Activated CD4-positive, alpha-beta T cell treated with anti-CD3 and anti-CD28 coated beads, Interleukin-2, Interleukin-6, amounts not matched to agents 100 ng/mL and 50 ng/mL, durations not matched to agents 16 hours and 8 hours (primary cell): ENCODE measurements at places on chromosomes 11 and 22.
A peak's percentile ranks its signal among the peaks of the same experiment; 100 is the strongest.

- no peak for DNase-seq
These were observed 1188.2 kb upstream of the RAG2 start for GRCh38 chr11:37786214-37786755.

DNA sequence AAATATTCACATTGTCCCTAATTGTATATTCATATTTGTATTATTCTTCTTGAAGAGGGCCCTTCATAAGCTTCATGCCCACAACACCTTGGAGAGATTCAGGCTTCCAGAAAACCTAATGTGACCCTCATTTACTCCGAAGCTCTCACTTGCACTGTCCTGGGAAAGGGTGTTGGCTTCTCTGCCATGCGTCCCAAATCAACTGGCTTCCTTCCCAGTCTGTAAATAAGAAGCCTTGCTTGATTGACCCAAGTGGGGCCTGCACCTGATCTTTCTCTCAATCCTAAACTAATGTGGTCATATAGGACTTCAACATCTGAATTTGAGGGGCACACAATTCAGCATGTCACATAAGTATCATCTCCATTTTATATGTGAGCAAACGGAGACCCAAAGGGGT, 40.5 kb upstream of the ZBTB16 start:
- no peak for DNase-seq

DNA sequence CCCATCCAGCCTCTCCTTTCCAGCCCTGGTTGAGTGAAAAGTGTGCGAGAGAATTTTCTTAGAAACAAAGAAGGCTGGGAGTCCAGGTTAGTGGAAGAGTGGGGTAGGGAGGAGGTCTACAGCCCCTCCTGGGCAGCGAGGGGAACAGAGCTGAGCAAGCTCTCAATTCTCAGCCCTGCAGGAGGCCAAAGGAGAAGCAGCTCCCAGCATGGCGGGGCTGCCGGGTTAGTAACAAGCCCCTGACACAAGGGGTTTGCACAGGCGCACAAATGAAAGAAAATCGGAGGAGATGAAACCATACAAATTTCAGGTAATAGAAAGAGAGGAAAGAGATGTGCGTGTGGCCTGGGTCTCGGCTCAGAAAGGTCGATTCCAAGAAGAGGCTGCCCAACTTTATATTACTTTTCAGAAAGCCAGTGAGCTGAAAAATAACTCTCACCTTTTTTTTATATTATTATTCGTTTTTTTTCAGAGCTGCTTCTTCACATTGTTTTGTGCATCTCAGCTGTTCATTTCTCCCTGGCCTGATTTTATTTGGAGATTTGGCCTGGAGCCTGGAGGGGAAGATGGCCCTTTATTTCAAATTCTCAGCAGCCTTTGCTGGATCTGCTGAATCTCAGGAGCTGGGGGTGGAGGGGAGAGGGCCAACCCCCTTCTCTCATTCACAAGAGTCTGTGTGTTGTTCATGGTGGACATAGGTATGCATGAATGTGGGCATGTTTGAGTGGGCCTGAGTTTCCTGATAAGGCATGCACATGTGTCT, 583.2 kb downstream of the BUD13 start:
- no peak for DNase-seq

DNA sequence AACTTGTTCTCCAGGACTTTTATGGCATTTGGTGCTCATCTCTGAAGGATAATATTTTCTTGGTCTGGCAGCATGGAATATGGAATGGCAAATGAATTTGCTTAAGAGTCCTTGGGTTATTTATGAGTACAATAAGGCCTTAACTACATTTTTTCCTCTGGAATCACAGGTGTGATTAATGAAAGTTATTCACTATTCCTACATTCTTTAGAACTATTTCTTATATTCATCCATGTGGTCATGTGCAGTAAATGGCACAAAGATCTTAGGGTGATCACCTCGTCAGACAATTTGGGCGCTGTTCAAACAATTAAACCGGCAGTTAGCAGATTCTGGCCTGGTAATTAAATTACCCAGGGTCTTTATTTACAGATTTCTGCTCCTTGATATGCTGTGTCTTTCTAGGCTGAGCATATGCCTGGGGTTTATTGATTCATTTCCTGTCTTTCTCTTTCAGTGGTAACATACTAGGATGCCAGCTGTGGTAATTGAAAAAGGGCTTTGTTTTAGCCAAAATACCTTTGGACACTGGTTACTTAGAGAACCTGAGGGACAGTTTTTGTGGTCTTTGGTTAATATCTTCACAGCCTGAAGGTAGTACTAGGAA, 31.6 kb downstream of the SIK2 start:
- DNase-seq, result peak; percentile 15

- DNase-seq, result no peak
These were observed 125.7 kb downstream of the TENM4 start for GRCh38 chr11:79314906-79315689.

DNA sequence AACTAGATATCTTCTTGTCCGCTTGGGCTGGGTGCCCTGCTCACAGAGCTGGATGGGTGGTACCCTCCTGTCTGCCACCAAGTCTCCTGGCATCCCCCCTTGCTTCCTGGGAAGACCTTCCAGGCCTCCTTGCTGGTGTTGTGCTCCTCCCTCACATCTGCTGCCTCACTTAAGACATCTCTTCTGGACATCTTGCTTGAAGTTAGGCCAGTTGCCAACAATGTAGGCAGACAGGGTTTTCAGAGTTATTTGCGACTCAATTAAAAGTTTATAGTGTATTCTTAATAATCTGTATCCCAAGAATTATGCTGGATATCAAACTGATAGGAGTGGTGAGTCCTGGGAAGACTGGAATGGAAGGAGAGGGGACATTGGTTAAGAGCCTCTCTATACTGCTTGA, 64.0 kb upstream of the TNRC6B start:
- DNase-seq, result no peak

DNA sequence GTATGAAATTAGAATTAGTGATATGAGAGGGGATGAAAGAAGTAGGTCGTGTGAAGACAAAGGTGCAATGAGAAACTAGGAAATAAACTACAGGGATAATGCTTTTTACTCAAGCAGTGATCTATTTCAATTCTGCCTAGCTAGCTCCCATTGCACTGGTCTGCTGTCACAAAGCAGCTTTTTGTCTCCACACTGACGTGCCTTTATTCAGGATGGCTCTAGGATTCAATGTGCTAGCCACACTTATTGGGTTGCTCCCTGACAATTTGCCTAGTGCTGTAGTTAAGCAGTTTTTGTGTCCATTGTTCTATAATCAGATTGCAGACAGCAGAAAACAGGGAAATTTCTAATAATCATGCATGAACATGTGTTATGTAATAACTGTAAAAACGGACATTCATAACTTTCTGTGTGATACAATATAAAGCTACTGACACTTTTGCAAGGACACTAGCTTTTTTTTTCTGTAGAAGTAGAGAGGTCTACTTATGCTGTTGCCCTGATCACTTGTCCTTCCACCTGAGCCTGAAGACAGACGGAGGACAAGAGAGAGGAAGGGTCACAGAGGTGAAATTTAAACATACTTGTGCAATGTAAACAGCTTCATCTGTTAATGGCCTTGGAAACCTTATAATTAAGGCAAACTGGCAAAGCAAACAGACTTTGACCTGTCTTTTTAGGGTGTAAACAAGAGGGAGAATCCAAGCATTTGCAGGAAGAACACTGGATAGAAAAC, 269.6 kb downstream of the LRRC4C start:
- DNase-seq, result no peak

DNA sequence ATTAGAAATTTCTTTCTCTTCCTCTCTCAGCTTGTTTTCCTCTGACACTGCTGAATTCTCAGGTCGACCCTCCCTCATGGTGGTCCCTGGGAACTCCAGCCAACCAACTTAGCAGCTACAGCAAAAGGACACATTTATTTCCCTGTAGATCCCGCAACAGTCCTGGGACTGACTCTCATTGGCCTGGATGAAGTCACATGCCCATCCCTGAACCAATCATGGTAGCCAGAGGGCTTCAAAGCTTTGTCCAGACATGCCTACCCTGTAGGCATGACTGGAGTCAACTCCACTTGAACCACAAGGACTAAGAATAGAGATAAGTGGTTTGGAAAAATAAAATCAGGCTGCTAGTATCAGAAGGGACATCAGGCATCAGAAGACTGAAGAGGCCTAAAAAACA, 84.6 kb upstream of the LRRC55 start:
- no peak for DNase-seq

GRCh38 chr11:118872403-118872821, 11.3 kb upstream of the CXCR5 start:
- DNase-seq, result peak; percentile 81

GRCh38 chr11:76676636-76677457, 6.3 kb upstream of the LRRC32 start:
- DNase-seq, result no peak

DNA sequence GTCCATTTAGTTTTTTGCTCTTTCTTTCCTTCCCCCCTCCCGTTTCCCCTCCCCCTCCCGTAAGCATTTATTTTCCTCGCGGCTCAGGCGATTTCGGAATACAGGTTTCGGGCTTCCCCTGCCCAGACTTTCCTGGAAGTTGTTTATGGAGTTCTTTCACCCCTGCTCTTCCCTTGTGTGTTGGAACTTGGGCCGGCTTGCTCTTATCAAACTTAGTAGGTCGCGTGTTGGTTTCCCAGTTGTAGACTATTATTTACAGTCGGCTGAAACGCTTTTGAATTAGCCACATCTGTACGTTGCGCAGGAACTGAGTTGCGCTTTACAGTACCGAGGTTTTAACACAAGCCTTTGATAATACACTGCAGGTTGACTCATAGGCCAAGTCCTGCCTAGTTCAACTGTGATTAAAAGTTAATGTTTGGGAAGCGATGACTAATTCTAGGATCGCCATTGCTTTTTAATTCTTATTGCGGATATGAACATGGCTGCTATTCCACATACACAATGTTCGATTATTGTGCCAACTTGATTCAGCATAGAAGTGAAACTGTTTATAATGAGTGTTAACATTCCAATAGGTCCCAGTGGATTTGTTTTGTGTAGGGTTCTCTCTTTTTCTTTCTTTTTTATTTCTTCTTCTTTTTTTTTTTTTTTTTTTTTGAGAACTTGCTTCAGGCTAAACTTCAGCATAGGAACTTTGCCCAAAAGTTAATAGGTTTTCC, 1.7 kb downstream of the YAP1 start:
- peak; percentile 31 for DNase-seq

DNA sequence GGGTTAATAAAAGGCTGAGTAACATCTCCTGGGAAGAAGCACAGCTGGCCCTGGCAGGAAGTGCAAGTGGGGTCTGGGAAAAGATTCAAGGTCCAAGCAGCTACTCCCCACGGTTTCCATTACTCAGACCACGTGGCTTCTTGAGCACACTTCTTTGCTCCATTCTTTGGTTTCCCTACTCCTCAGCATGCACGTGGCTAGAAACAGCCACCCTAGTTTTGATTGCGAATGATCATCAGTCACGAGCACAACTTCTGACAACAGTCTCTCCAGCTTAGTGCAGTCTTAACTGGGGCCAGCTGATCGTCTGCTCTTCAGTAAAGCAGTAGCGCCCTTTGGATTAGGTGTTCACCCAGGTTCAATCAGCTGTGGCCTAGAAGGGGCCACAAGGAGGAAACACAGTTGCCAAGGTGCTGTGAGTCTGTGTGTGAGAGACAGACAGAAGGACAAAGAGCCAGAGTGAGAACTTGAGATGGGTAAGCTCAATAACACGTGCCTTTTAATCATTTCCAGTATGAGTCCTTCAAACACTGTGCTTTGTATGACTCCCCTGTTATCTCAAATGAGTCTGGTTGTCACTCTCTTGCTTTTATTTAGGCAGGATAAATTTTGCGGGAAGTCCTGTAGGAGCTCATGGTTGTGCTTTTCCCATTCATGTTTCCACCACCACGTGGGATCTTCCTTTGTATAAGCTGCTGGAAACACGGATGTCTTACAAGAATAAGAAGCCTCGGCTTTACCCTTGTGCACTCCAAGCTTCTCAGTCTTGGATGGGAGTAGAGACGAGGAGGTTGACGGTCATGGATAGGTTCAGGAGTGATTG, 901 bp upstream of the PARVA start:
- no peak for DNase-seq

DNA sequence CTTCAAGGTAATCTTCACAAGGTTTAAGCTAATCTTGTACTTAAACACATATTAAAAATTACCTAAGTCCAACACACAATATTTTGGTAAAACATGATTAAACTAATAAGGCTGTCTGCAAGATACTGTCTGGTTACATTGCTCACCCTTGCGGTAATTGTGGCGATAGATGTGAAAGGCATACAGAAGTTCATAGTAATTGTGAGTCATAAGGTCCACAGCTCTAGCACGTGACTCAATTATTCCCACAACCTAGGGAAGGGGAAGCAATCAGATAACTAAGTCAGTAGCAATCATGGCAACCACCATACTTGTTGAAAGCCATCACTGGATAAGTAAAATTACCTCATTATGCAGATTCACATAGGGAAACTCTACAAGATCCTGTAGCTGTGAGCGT, 30.5 kb upstream of the FNBP4 start:
- DNase-seq, result peak; percentile 84

DNA sequence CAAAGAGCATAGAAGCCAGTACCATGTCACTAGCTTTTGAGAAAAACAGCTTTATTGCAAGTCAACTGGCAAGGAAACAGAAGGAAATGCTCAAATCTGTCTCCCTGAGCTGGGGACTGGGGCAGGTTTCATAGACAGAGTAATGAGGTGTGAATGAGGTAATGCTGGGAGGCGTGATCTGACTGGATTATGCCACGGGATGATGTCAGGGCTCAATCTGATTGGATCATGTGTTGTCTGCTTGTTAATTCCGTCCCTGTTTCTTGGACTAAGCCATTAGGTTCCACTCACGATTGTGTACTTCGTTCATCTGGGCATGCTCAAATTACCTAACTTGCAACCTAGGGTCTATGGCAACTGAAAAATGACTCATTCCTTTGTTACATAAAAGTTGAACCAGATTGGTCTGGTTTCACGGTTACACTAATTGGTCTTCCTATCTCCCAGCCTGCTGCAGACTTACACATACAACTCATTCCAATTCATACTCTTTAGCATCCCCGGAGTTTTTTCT, 20.2 kb upstream of the OR10A5 start:
- DNase-seq, result no peak

DNA sequence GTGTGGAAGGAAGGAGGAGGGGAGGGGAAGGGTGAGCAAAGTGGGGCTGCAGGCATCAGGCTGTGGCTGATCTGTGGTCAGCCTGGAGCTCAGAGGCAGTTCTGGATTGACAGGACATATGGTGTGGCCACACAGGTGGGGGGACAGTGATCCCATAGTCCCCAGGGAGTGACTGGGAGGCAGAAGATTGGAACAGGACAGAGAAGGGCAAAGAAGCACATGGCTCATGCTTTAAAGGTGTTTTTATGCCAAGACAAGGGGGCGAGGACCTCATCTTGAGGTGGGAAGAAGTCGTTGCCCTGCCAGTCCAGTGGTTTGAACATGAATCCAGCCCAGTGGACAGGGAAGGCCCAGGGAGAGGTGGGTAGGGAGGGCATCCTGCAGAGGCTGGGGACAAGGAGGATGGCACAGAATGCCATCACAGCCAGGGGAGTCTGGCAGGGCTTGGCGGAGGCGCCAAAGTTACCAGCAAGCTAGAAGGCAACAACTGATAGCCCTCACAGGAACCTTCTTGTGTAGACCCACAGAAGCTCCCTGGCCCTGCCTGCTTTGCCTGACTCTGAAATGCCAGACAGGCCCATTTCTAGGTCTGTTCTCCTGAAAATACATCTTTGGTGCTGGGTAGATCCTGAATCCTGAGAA, 3.1 kb downstream of the BET1L start:
- DNase-seq, result no peak
